ENCODE measurements at places on chromosomes 5 and 9. TPM values are rescaled to one million over a fixed set of nuclear protein-coding genes. Genes with fewer than 3 reads are reported as not detected.
A peak's percentile ranks its signal among the peaks of the same experiment; 100 is the strongest.

The TERT gene
- not detected for total RNA-seq

The MCC gene
- total RNA-seq: 13.9 TPM

The PCDHB11 gene
- total RNA-seq: 15.3 TPM

The PDCD1LG2 gene
- total RNA-seq: 5.4 TPM

The ZBTB43 gene
- total RNA-seq: 18.4 TPM

The REEP2 gene
- 19.2 TPM for total RNA-seq

- H3K4me3 ChIP-seq: no peak overlapping the region
- no peaks in the 10 kb centered on the region for H3K27me3 ChIP-seq
- no peak for DNase-seq
- H3K36me3 ChIP-seq: no peaks in the 10 kb centered on the region
- no peak overlapping the region for H3K27ac ChIP-seq
Observed at GRCh38 chr5:68053202-68053601, 162.4 kb upstream of the PIK3R1 start.

DNA sequence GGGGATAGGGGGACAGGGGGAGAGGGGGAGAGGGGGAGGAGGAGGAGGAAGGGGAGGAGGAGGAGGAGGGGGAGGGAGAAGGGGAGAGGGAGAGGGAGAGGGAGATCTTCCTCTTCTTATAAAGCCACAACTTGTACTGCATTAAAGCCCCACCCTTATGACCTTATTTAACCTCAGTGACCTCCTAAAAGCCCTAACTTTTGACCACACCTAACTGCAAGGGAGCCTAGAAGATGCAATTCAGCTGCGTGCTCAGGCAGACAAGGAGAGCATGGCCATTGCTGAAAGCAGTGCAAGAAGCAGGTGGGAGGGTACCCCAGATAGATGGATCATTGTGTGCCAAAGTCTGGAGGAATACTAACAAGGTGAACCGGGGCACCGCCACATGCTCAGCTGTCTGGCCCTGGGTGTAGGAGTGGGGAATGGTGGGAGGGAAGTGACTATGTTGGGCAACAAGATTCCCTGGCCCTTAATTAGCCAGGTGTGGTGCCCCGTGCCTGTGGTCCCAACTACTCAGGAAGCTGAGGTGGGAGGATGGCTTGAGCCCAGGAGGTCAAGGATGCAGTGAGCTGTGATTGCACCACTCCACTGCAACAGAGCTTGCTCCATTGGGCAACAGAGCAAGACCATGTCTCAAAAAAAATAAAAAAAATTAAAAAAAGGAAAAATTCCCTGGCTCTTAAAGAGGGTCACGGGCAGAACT, 125.4 kb upstream of the BOD1 start:
- DNase-seq: no peak
- no peak overlapping the region for H3K4me3 ChIP-seq
- no peaks in the 10 kb centered on the region for H3K36me3 ChIP-seq
- H3K27me3 ChIP-seq: no peaks in the 10 kb centered on the region
- H3K27ac ChIP-seq: no peak overlapping the region

- no peak for DNase-seq
- no peaks in the 10 kb centered on the region for H3K27me3 ChIP-seq
- H3K36me3 ChIP-seq: no peaks in the 10 kb centered on the region
- no peak overlapping the region for H3K27ac ChIP-seq
- no peaks in the 10 kb centered on the region for H3K4me1 ChIP-seq
- no peak overlapping the region for H3K4me3 ChIP-seq
Observed at GRCh38 chr9:118554987-118555386, 814.2 kb downstream of the BRINP1 start.

GRCh38 chr5:14147210-14147609, 4.1 kb downstream of the TRIO start:
- no peak overlapping the region for H3K27ac ChIP-seq
- H3K4me3 ChIP-seq: peak overlapping the region; percentile 10
- H3K36me3 ChIP-seq: no peaks in the 10 kb centered on the region

DNA sequence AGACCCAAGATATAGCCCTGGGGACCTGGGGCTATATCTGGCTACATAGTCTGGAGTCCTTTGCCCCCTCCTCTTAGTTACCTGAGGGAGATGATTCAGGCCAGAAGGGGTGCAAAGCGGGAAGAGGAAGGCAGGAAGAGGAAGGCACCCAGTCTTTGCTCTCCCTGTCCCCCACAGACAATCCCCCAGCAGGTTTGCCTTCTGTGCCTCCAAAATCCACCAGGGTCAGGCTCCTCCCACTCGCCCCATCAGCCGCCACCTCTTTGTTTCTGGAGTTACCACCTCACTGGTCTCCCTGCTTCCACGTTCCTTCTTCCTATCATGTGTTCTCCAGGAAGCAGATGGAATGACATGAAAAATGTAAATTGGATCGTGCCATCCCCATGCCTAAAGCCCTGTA, 31.2 kb upstream of the FABP6 start:
- H3K4me3 ChIP-seq: no peak overlapping the region
- H3K4me1 ChIP-seq: no peaks in the 10 kb centered on the region
- no peaks in the 10 kb centered on the region for H3K36me3 ChIP-seq

GRCh38 chr9:133712221-133713100, 25.7 kb downstream of the SARDH start:
- DNase-seq: peak; percentile 35
- H3K27ac ChIP-seq: no peak overlapping the region
- H3K27me3 ChIP-seq: no peaks in the 10 kb centered on the region
- H3K36me3 ChIP-seq: no peaks in the 10 kb centered on the region
- H3K4me3 ChIP-seq: no peak overlapping the region

DNA sequence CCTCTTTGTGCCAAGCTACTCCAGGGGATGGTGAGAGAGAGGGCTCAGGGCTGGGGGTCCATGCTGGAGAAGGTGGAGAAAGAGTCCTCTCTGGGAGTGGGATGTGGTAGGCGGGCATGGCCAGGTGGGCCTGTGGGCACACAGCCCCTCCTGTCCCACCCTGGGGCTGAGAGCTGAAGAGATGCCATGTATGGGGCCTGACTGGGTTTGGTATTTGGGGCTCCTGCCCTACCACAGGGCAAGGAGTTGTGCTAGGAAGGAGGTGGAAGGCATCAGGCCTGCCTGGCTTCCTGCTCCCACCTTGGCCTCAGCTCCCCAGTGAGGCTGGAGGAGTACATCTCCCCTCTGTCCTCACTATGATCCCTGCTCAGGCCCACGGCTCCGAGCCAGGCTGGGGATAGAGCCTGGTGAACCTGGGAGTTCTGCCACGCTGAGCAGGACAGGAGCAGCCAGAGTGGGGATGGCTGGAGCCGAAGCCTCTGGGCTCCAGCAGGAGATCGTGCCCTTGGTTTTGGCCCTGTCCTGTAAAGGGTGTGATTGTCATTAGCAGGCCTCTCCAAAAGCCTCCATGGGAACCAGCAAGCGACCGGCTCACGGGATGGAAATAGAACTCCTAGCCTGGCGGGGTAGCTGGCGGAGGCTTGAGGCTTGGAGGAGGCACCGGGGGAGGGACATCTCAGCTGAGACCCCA, 75.5 kb downstream of the CACNA1B start:
- no peak overlapping the region for H3K4me3 ChIP-seq
- H3K27me3 ChIP-seq: no peaks in the 10 kb centered on the region
- H3K4me1 ChIP-seq: no peaks in the 10 kb centered on the region
- DNase-seq: no peak

DNA sequence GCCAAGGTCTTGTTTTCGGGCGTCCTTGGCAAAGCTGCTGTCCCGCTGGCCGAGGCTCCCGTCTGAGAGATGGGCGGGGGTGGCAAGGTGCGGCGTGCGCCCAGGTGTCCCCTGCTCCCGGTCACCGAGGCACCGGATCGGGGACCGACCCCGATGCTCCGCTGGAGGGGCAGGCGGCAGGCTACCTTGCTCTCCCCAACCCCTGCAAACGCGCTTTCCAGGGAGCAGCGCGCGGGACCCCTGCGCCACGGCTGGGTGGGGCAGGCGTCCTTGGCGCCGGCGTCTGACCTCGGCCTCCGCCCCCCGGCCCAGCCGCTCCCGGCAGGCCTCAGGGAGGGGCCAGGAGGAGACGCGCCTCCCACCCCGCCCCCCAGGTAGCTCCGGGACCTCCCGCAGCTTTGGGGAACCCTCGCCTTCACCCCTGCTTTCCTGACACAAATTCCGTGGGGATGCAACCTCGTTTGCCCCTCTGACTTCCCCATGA, 551 bp downstream of the N4BP3 start:
- no peaks in the 10 kb centered on the region for H3K4me1 ChIP-seq
- H3K36me3 ChIP-seq: no peaks in the 10 kb centered on the region
- DNase-seq: peak; percentile 61
- H3K4me3 ChIP-seq: no peak overlapping the region
- no peak overlapping the region for H3K27ac ChIP-seq

- H3K27ac ChIP-seq: no peak overlapping the region
- no peak for DNase-seq
- H3K36me3 ChIP-seq: no peaks in the 10 kb centered on the region
- H3K4me3 ChIP-seq: no peak overlapping the region
Observed at GRCh38 chr9:1071730-1072129, 21.6 kb downstream of the DMRT2 start.

DNA sequence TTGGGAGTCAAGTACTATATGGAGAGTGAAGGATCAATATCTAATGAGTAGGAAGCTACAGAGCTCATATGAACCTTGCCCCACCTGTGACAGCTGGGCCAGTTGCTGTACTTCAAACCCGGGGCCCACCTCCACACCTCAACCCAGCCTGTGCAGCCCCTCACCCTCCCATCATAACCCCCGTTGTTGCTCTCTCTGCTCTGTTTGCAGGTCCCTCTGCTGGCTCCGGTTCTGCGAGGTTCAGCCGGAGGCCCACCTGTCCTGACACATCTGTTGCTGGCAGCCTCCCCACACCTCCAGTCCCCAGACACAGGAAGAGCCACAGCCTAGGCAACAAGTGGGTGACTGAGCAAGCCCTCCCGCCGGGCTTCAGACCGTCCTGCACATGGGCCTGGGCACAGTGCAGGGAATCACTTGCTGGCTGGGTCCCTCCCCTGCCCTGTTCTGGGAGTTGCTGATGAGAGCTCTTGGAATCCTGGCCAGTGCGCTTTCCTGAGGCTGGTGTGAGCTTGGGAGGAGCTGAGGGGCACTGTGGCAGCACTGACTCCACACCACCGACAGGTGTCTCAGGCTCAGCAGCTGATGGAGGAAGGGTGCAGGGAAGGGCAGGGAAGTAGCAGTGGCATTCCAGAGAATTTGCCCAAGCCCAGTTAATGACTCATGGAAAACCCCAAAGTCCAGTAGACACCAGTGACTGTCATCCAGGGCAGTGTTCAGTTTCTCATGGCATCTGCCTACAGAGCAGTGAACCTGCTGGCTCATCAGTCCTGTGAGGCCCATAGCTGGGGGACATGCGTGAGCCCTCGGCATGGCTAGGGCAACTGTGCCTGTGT, 69.5 kb upstream of the GARNL3 start:
- no peaks in the 10 kb centered on the region for H3K27me3 ChIP-seq
- H3K4me1 ChIP-seq: no peaks in the 10 kb centered on the region
- H3K4me3 ChIP-seq: no peak overlapping the region
- DNase-seq: peak; percentile 41
- H3K27ac ChIP-seq: no peak overlapping the region
- H3K36me3 ChIP-seq: no peaks in the 10 kb centered on the region

GRCh38 chr5:37519304-37519703, 140.2 kb downstream of the WDR70 start:
- H3K4me1 ChIP-seq: no peaks in the 10 kb centered on the region
- H3K27ac ChIP-seq: no peak overlapping the region
- DNase-seq: no peak

GRCh38 chr5:148965511-148966265, 97.2 kb downstream of the SH3TC2 start:
- no peaks in the 10 kb centered on the region for H3K27me3 ChIP-seq
- peaks cover 5% of the 10 kb centered on the region for H3K4me1 ChIP-seq
- peak overlapping the region; percentile 78 for H3K27ac ChIP-seq
- H3K4me3 ChIP-seq: no peak overlapping the region

DNA sequence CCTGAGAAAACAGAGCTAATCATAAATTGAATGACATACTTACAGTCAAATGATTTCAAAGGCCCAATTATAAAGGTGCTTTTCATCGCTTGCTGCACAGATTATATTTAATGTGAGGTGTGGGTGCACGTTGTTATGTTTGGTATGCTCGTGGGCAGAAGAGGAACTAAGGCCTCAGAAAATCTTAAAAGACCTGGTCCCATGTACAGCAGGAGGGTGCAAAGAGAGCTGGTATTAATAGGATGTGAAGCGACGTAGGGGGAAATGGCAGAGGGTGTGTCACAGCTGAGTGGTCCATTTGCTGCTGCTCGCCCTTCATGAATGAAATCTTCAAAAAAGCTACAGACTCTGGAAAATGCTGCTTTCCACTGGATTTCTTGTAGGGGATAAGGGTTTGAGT, 40.5 kb upstream of the IFNK start:
- no peak overlapping the region for H3K27ac ChIP-seq
- no peaks in the 10 kb centered on the region for H3K27me3 ChIP-seq
- DNase-seq: no peak
- no peaks in the 10 kb centered on the region for H3K4me1 ChIP-seq
- no peaks in the 10 kb centered on the region for H3K36me3 ChIP-seq

DNA sequence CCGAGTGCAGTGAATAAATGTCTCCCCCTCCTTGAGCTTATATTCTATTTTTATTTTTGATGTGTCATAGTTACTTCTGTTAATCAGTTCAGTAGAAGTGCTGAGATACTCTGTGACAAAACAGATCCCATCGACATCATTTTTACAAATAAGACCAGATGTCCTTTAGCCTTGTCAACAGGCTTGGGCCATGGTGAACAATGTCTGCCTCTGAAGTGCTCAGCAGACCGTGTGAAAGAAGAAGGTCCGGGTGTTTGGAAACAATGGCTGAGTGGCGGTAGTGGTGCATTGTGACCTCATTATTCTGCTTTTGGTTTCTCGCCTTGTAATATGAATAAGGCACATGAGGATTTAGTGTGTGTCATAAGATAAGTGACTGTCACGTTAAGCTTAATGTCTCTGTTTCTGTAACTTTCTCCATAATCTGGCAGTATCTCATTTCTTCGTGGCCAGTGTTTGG, 71.2 kb downstream of the SYK start:
- no peak overlapping the region for H3K4me3 ChIP-seq
- no peak for DNase-seq
- no peaks in the 10 kb centered on the region for H3K4me1 ChIP-seq
- no peak overlapping the region for H3K27ac ChIP-seq

- H3K36me3 ChIP-seq: no peaks in the 10 kb centered on the region
- H3K27ac ChIP-seq: peak overlapping the region; percentile 51
- DNase-seq: peak; percentile 61
- H3K27me3 ChIP-seq: no peaks in the 10 kb centered on the region
- peaks cover 3% of the 10 kb centered on the region for H3K4me1 ChIP-seq
Observed at GRCh38 chr5:151719228-151720000, 32.7 kb upstream of the SPARC start.

- H3K4me3 ChIP-seq: no peak overlapping the region
- no peaks in the 10 kb centered on the region for H3K36me3 ChIP-seq
- no peaks in the 10 kb centered on the region for H3K27me3 ChIP-seq
- no peaks in the 10 kb centered on the region for H3K4me1 ChIP-seq
Observed at GRCh38 chr9:101925498-101925897, 187.1 kb upstream of the GRIN3A start.

GRCh38 chr5:84863020-84863419, 478.3 kb upstream of the EDIL3 start:
- no peak overlapping the region for H3K4me3 ChIP-seq
- no peaks in the 10 kb centered on the region for H3K27me3 ChIP-seq
- H3K36me3 ChIP-seq: no peaks in the 10 kb centered on the region
- DNase-seq: no peak

Measured in aorta (tissue), 5 donors.